Endothelial cell (in vitro differentiated cells): ENCODE measurements at places on chromosomes 6 and 20. TPM values are rescaled to one million over a fixed set of nuclear protein-coding genes. Genes with fewer than 3 reads are reported as not detected.

The ZNF391 gene
- 6.7 TPM for total RNA-seq

The HRH3 gene
- total RNA-seq = not detected

The ANKEF1 gene
- 1.2 TPM for total RNA-seq

The GPLD1 gene
- 1.2 TPM for total RNA-seq

The GMPR gene
- 1.8 TPM for total RNA-seq

The ENPP5 gene
- 4.8 TPM for total RNA-seq

The SDC4 gene
- 7.4 TPM for total RNA-seq

The SLA2 gene
- not detected for total RNA-seq

The POLR1C gene
- 30.7 TPM for total RNA-seq

The AARS2 gene
- total RNA-seq = 16.0 TPM

The SCRT2 gene
- not detected for total RNA-seq

The CYP24A1 gene
- total RNA-seq = not detected

The KCNQ2 gene
- 3.2 TPM for total RNA-seq

The LHFPL5 gene
- not detected for total RNA-seq

The CCN6 gene
- not detected for total RNA-seq

The C6orf58 gene
- 0.82 TPM for total RNA-seq

The PRDM1 gene
- total RNA-seq = 19.6 TPM

The PLN gene
- not detected for total RNA-seq

The IPCEF1 gene
- total RNA-seq = 18.8 TPM

The DDX43 gene
- total RNA-seq = not detected

The NDRG3 gene
- 14.2 TPM for total RNA-seq

The CAP2 gene
- 4.4 TPM for total RNA-seq

The C6orf132 gene
- 0.87 TPM for total RNA-seq

The SLC2A10 gene
- 19.4 TPM for total RNA-seq

The WFDC12 gene
- total RNA-seq = not detected

The BIRC7 gene
- not detected for total RNA-seq

The KIAA1755 gene
- not detected for total RNA-seq

The TMEM239 gene
- not detected for total RNA-seq

The PI3 gene
- not detected for total RNA-seq

The CDSN gene
- not detected for total RNA-seq

The C20orf144 gene
- total RNA-seq = not detected
